ENCODE measurements at places on chromosomes 2 and 18.

GRCh38 chr2:557635-558301, 119.4 kb downstream of the TMEM18 start:
- DNase-seq: no peak

DNA sequence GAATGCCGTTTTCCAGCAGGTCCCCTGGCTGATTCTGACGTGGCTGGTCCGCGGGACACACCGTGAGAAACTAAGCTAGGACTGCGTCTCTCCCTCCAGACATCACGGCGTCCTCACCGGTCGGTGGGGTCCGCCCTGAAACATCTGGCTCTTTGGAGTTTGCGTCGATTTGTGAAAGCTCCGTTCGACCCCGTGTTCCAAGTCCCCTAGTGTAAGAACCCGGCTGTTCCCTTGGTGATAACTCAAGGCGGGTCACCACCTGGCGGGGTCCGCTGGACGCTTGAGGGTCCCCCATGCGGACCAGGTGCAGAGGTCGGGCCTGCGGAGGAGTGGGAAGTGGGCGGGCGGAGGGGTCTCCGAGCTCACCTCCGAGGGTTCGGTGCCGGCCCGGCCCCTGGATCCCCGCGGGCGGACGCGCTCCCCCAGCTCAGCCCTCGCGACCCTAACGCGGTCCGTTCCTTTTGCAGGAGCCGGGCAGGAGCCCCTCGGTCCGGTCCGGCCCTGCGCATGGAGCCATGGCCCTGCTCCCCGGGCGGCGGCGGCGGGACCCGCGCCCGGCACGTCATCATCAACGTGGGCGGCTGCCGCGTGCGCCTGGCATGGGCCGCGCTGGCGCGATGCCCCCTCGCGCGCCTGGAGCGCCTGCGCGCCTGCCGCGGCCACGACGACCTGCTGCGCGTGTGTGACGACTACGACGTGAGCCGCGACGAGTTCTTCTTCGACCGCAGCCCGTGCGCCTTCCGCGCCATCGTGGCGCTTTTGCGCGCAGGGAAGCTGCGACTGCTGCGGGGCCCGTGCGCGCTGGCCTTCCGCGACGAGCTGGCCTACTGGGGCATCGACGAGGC, 65.6 kb downstream of the KCNG2 start:
- DNase-seq: no peak

- no peak for DNase-seq
Measured at GRCh38 chr18:61602836-61603235, 269.6 kb downstream of the CDH20 start.

- DNase-seq: no peak
Measured at GRCh38 chr2:236698016-236698627, 128.5 kb downstream of the ACKR3 start.

- no peak for DNase-seq
Measured at GRCh38 chr18:27546991-27547390, 361.9 kb upstream of the CHST9 start.

DNA sequence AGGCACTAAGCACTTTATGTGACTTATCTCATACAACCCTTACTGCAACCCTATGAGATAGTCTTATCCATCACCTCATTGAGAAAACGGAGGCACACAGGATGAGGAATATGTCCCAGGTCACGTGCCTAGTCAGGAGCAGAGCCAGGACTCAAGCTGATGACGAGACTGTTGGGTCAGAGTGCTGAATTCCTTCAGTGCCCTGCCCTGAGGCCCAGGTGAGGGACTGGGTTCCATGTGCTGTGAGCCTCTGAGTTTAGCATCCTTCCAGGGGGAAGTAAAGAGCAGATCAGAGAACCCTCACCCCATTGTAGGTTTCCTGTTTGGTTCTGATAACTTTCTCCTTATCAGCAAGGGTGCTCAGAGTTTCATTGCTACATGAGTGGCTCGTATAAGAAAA, 11.7 kb upstream of the EDAR start:
- DNase-seq: no peak

- no peak for DNase-seq
Measured at GRCh38 chr2:26904839-26905238, 56.9 kb downstream of the DPYSL5 start.

GRCh38 chr2:187445051-187445450, 3.0 kb downstream of the CALCRL start:
- no peak for DNase-seq

- DNase-seq: no peak
Measured at GRCh38 chr2:101064868-101065549, 62.9 kb downstream of the RPL31 start.

DNA sequence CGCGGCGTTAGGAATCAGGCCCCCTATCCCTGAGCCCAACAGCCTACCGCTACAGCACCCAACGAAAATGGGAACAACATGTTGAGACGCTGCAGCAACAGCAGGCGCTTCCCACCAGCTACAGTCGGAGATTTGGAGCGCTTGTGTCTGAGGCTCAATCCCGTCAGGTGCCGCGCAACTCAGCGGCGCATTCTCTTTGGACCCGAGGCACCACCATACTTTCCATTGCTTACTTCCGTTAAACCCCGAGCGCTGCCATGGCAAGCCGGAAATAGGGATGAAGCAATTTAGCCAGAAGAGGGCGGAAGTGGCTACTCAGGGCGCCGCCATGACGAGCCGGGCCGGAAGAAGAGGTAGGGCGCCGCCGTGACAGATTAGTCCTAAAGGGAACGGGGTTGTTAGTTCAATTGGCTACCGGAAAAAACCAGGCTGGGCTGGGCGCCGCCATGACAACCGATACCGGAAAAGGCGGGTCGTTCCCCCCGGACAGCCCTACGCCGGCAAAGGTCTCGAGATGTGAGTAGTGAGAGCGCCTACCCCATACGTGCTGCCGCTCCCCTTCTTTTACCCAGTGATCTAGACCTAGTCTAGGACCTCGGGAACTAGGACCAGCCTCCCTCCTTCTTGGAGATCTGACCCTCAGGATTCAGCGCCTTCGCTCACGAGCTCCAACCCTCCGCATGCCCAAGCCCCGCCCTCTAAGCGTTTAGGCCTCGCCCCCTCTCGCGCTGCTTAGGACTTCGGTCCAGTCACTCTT, at the start of gene CHCHD5:
CHCHD5 (plus strand) TSS at position 476 of the 757 bp plus-strand sequence; CDS start at position 515, 39 bp downstream.
- DNase-seq: peak; percentile 85

- DNase-seq: no peak
Measured at GRCh38 chr2:145460112-145460511, 940.2 kb upstream of the ZEB2 start.

DNA sequence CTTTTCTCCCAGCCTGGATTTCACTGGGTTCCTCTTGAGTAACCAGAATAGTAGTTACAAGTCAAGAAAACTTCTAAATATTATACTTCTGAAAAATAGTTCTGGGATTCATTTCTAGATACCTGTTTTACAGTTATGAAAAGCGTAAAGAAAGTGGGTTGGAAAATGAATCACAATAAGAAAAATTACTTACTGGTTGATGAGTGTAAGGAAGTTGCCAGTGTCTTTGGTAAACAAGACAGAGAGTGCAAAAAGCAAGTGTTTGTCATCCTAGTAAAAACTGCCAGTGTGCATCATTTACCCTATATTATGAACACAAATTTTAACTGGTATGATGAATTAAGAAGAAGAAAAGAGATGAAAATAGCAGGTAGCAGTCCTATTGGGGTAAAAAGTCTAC, 88.9 kb downstream of the R3HDM1 start:
- no peak for DNase-seq

GRCh38 chr2:39991298-39991697, 212.2 kb upstream of the THUMPD2 start:
- DNase-seq: no peak

- DNase-seq: no peak
Measured at GRCh38 chr2:78896536-78896935, 129.0 kb upstream of the REG3G start.

DNA sequence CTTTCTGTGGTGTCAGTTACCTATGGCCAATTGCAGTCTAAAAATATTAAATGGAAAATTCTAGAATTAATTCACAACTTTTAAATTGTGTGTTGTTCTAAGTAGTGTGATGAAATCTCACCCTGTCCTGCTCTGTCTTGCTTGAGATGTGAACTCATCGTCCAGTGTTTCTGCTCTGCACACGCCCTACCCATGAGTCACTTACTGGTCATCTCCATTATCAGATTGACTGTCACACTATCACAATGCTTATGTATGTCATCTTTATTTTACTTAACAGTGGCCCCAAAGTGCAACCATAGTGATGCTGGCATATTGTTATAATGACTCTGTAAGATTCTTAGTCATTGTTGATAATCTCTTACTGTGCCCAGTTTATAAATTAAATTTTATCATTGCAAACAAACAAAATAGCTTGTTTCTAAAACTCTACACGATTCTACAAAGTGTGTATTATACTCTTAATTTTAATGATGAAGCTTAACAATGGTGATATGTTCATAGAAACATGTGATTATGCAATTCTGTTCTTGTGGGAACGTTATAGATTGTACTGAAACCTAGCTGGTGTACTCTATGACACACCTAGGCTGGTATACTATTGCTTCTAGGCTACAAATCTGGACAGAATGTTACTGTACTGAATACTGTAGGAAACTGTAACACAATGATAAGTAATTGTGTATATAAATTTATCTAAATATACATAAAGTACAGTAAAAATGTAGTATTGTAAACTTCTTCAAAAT, 1086.8 kb upstream of the PIK3C3 start:
- DNase-seq: no peak

- no peak for DNase-seq
Measured at GRCh38 chr18:48987821-48988220, 37.1 kb upstream of the SMAD7 start.

GRCh38 chr18:76450452-76451395, 44.3 kb downstream of the ZNF516 start:
- no peak for DNase-seq

DNA sequence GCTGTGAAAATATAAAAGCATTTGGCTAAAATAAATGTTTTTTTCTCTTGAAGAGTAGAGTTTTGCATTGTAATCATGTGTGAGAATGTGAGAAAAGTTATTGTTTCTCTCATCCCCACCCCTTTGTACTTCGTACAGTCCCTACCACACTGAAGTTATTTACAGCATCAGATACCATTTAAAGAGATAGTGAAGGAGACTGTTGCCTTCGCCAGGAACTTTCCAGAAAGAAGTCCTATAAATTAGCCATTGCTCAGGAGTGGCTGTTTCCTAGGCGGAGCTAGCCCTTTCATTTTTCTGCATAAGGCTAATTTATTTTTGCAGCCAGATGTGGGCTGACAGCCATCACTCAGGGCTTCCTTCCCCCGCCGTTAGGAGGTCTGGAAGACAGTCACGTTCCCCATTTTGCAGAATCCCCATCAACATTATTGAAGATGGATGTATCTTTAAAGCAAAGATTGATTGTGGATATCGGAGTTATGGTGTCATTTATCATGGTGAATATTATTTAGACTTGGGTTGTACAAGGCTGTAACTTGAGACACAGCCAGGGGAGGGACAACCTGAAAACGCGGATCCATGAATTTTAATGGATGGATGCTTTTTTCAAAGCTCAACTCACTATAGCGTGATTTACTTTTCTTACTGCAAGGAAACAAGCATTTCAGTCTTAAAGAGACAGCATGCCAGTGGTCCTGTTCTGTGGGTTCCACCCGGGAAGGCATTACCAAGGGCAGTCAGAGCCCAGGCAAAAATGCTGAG, 17.1 kb downstream of the TSHZ1 start:
- no peak for DNase-seq

GRCh38 chr2:80139001-80139400, 165.6 kb downstream of the LRRTM1 start:
- no peak for DNase-seq

DNA sequence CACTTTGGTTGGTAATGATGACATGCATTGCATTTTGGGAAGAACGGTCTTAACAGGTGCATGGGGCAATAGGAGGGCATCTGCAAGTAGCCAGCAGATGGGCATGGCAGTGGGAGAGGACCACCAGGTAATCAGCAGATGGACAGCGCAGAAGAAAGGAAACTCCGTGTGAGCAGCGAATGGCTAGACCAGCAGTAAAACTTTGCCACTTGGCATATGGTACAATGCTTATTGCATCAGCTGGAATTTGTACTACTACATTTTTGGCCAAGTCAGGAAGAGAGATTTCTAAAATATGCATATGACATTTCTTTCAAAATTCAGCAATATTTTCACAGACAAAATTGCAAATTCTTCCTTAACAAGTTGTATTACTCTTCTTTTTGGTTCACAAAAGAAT, 768.5 kb downstream of the LRP1B start:
- DNase-seq: no peak

- DNase-seq: no peak
Measured at GRCh38 chr2:64192125-64192479, 47.9 kb upstream of the PELI1 start.

DNA sequence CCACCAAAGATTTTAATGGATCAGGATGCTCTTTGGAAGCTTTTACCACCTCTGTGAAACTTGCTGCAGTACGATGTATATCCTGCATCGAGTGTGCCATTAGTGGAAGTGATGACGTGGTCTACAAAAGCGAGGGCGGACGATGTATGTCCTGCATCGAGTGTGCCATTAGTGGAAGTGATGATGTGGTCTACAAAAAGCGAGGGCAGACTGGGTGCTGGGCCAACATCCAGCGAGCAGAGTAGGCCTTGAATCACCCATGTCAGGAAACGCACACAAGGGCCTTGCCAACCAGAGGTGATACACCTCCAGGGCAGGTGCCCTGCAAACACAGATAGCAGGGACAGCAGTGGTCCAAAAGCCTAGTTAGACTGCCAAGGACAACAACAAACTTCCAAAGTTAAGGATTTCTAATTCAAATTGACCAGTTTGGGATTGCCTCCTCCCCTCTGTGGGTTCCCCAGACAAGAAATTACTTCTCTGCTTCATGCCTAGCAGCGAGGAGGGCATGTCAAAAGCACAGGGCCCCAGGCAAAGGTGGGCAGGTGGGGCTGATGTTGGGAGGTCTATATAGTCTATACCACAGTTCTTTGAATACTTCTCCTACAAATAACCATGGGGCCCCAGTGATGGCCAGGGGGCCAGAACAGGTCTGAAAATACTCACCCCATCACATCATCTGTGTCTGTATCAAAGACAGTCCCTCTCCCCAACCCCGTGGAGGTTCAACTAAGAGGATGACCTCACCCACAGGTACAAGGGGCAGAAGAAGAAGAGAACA, 70.2 kb downstream of the ADD2 start:
- DNase-seq: no peak

- DNase-seq: no peak
Measured at GRCh38 chr2:136408795-136409194, 290.8 kb upstream of the CXCR4 start.

GRCh38 chr2:151851761-151852160, 23.5 kb upstream of the ARL5A start:
- DNase-seq: no peak

DNA sequence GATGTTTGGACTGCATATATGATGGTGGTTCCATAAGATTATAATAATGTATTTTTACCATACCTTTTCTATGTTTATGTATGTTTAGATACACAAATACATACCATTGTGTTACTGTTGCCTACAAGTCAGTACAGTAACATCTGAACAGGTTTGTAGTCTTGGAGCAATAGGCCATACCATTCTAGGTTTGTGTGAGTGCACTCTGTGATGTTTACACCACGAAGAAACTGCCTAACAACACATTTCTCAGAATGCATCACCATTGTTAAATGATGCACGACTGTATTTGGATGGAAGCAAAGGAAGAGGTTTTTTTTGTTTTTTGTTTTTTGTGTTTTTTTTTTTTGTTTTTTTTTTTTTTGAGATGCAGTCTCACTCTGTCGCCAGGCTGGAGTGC, 9.5 kb downstream of the DUSP19 start:
- no peak for DNase-seq

GRCh38 chr18:79763407-79763806, 34.3 kb upstream of the KCNG2 start:
- DNase-seq: no peak

Measured in activated CD4-positive, alpha-beta T cell treated with anti-CD3 and anti-CD28 coated beads for 24 hours (primary cell).